ENCODE measurements at places on chromosomes 2 and 18. TPM values are rescaled to one million over a fixed set of nuclear protein-coding genes. Genes with fewer than 3 reads are reported as not detected.

DNA sequence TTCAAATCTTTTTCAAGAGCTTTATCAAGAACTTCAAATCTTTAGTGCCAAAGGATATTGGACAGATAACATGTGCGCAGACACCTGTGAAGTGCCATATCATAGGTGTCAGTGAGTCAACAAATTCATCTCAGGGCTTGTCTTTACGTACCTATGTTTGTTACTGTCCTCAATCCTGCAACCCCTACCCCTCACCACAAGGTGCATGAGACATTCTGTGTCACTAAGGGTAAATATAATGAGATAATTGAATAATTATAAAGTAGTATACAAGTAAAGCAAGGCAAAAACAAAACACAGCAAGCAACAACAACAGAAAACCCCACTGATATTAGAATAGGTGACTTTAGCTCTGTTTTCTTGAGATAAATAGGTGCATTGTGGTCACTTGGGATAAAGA lies 1495.8 kb upstream of the TMEFF2 start:
- DNase-seq, result no peak

CRYGD gene
- total RNA-seq, result not detected

ITGA4 gene
- total RNA-seq, result 47.6 TPM

- peak; percentile 38 for DNase-seq
Observed at GRCh38 chr2:70541481-70542020, 12.1 kb downstream of the TGFA start.

GRCh38 chr2:99810225-99810624 lies 320.4 kb upstream of the REV1 start:
- no peak for DNase-seq

Measured in H4 (cell line).